Activated CD4-positive, alpha-beta T cell treated with anti-CD3 and anti-CD28 coated beads, Interleukin-2, amount 10 ng/mL, durations not matched to agents 7 days and 5 days (primary cell): ENCODE measurements at places on chromosomes 1 and 21. TPM values are rescaled to one million over a fixed set of nuclear protein-coding genes. Genes with fewer than 3 reads are reported as not detected.

The HDGF gene
- total RNA-seq, result 288 TPM

The KCNN3 gene
- not detected for total RNA-seq

The FMO1 gene
- not detected for total RNA-seq

The RGSL1 gene
- not detected for total RNA-seq

The NPHS2 gene
- total RNA-seq, result not detected

The RBP7 gene
- not detected for total RNA-seq

The PADI2 gene
- total RNA-seq, result 0.05 TPM

The ESRRG gene
- total RNA-seq, result not detected

The C1orf74 gene
- total RNA-seq, result 1.9 TPM

The DENND4B gene
- total RNA-seq, result 165 TPM

The SHISA4 gene
- 0.83 TPM for total RNA-seq

The FLG2 gene
- not detected for total RNA-seq

The SYT14 gene
- not detected for total RNA-seq

The THEMIS2 gene
- total RNA-seq, result 31.1 TPM

The FCRL6 gene
- total RNA-seq, result not detected

The TMEM52 gene
- total RNA-seq, result not detected

The ANKRD65 gene
- not detected for total RNA-seq
